ENCODE measurements at places on chromosomes 5 and 9. TPM values are rescaled to one million over a fixed set of nuclear protein-coding genes. Genes with fewer than 3 reads are reported as not detected.

Gene RALGPS1
- total RNA-seq, result 3.2 TPM

Gene CYSRT1
- 0.81 TPM for total RNA-seq

Gene TEX48
- not detected for total RNA-seq

Gene SPATA31C1
- total RNA-seq, result not detected

Gene TNC
- total RNA-seq, result 2.9 TPM

Gene SLC6A7
- not detected for total RNA-seq

Gene FOXE1
- total RNA-seq, result not detected

Gene GRHPR
- 406 TPM for total RNA-seq

Gene TBCA
- total RNA-seq, result 102 TPM

GRCh38 chr5:16757146-16757545 is 140.3 kb upstream of the RETREG1 start:
- no peak for DNase-seq

DNA sequence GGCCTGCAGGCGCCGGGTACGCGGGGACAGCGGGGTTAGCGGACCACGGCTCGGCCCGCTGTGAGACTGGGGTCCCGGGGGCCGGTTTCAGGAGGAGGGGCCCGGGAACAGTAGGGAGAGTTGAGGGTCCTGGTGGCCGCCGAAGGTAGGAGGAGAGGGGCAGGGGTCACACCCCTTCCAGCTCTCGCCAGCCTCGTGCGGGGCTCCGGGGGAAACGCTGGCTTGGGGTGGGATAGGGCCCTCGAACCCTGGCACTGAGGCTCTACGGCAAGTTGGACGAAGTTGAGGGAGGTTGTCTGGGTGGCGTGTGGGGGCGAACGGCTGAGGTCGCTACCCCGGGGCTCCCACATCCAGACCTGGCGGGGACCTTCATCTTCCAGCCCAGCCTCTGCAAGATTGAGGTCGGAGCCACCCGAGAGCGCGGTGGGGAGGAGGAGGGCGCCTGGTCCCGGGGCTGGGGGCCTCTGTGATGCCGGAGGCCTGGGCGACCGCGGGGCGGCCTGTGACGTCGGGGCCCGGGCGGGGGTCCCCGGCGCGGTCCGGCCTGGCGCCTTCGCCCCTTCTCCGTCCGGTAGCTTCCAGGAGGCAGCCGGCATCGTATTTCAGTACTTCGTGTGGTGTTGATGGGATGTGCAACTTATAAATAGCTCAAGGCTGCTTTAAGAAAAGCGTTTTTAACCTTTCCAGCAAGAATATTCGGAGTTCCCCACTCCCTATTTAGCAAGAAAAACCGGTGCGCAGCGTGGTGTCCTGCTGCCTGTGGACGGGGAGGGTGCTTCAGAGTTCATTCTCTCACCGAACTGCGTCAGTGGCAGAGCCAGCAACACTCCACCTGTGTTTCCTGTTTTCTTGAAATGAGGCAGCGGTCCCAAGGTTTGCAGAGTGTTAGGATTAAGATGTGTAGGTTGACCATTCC is 902 bp downstream of the HABP4 start:
- DNase-seq, result peak; percentile 46

GRCh38 chr5:140402258-140403074 is 833 bp downstream of the ANKHD1 start:
- DNase-seq, result peak; percentile 53

DNA sequence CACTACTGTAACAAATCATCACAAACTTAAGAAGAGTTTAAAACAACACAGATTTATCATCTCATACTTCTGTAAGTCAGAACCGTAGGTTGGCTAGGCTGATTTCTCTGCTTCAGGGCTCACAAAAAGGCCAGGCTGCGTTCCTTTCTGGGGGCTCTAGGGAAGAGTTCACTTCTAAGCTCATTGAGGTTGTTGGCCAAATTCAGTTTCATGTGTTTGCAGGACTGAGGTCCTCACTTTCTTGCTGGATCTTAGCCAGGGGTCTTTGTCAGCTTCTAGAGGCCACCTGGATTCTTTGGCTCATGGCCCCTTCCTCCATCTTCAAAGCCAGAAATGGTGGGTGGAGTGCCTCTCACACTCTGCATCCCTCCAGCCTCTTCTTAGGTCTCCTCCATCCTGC is 76.0 kb downstream of the ACTBL2 start:
- DNase-seq, result no peak

DNA sequence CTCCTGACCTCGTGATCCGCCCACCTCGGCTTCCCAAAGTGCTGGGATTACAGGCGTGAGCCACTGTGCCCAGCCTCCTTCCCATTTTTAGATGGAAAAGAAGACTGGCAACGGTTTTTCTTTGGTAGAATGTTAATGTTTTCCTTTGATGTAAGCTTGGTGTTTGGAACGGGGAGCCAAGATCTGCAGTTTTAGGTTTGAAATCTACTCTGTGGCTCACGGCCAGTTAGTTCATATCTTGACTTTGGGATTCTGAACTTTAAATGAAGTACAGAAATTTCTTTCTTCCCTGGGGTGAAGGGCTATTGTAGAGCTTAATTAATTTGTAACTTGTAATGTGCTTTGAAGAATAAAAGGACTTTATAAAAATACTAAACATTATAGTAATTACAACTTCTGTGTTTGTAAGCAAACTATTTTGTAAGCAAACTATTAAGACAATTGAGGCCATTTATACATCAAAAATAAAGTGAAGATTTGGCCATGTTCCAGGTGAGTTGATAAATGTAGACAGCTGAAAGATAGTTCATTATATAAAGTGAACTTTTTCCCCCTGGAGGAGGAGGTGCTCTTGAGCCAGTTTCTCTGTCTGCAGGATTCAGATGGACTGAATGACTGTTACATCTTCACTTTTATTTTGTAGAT is 117.1 kb upstream of the TUT7 start:
- no peak for DNase-seq

GRCh38 chr5:35369965-35370790 is 139.9 kb upstream of the PRLR start:
- DNase-seq, result no peak

- no peak for DNase-seq
These were observed 4.1 kb downstream of the SLC1A1 start for GRCh38 chr9:4494332-4494731.

- no peak for DNase-seq
These were observed 2.5 kb downstream of the SREK1IP1 start for GRCh38 chr5:64765804-64766504.

GRCh38 chr9:18346745-18347144 is 127.2 kb upstream of the ADAMTSL1 start:
- no peak for DNase-seq

DNA sequence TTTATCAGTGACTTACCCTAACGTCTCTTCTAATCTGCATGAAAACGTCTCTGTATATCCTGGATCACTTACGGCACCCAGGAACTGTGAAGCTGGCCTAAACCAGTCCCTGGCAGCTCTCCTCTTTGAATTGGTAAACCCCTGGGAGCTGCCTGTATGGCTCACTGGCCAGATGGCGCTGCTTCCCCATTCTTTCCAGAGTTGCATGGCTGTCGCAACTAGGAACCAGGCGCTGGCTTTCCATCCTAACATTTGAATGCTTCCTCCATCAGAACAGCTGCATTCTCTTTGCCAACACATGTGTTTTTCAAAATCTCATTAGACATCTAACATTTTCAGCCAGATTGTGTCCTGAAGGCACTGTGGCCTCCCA is 8.0 kb upstream of the PCA3 start:
- DNase-seq, result no peak

DNA sequence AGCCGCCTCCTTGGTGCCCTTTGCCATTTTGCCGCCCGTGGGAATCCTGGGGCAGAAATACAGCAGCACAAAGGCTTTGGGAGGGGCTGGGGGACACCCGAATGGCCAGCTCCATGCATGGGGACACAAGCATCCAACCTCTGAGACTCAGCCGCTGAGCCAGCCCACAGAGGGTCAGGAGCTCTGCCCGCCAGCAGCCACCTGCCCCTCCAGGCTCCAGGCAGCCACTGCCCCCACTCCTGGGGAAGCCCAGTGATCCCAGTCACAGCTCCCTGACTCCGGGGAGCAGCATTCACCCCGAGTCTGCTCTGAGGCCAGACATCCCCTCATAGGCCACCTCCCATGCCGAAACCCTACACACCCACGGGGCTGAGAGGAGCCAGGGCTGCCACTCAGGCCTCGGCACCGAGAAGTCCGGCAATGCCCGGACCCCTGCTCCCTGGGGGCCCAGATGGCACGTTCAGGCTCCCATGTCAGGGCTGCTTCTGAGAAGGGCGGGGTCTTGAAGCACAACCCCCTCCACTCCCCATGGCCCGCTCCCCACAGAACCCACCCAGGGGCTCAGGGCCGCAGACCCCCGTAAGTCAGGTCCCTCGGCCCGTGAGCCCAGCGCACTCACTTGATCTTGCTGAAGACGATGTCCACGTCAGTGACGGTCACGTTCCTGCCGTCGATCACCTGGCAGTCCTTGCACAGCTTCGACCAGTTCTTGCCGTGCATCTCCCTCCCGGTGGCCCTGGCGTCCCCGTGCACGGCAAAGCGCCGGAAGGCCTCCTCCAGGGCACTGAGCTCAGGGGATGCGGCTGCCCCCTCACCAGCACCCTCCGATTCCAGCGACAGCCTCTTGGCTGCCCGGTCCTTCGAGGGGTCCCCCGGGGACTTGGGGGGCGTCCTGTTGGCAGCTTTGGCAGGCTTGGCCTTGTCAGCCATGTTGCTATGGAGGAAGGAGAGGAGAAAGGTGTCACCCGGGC is 15.7 kb downstream of the TPPP start:
- DNase-seq, result no peak

GRCh38 chr9:6098431-6098830 is 83.0 kb upstream of the RANBP6 start:
- DNase-seq, result no peak

- peak; percentile 83 for DNase-seq
These were observed at the start of gene KIF12 for GRCh38 chr9:114098936-114099668. Gene KIF12, minus strand, starts transcription at chr9:114099292. Its CDS starts 16 bp downstream, at chr9:114099276.

DNA sequence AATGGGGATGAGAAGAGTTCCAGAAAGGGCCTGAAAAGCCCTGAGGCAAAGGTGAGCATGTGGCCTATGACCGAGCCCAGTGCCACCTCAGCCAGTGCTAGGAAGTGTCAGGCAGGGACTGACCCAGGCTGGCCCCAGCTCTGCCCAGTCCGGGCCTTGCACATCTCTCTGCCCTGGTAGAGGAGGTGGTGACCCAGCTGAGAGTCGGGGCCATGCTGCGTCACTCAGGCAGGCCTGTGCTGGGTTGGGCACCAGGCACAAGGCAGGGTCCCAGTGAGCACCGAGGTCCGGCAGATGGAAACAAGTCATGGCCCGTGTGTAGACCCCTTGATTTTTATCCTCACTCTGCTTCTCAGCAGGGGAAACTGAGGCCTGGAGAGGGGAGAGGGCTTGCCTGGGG is 729 bp downstream of the CDHR2 start:
- DNase-seq, result no peak

DNA sequence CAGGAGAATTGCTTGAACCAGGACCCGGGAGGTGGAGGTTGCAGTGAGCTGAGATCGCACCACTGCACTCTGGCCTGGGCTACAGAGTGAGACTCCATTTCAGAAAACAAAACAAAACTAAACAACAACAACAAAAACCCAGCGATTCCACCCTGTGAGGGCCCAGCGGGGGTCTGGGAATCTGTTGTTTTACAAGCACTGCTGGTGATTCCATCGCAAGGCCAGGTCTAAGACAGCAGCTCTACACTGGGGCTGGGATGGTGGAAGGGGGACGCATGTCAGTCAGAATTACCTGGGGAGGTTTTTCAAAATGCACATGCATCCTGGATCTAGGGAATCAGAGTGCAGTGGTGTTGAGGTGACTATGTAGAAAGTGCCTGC is 90.9 kb downstream of the ANKRD55 start:
- DNase-seq, result no peak

DNA sequence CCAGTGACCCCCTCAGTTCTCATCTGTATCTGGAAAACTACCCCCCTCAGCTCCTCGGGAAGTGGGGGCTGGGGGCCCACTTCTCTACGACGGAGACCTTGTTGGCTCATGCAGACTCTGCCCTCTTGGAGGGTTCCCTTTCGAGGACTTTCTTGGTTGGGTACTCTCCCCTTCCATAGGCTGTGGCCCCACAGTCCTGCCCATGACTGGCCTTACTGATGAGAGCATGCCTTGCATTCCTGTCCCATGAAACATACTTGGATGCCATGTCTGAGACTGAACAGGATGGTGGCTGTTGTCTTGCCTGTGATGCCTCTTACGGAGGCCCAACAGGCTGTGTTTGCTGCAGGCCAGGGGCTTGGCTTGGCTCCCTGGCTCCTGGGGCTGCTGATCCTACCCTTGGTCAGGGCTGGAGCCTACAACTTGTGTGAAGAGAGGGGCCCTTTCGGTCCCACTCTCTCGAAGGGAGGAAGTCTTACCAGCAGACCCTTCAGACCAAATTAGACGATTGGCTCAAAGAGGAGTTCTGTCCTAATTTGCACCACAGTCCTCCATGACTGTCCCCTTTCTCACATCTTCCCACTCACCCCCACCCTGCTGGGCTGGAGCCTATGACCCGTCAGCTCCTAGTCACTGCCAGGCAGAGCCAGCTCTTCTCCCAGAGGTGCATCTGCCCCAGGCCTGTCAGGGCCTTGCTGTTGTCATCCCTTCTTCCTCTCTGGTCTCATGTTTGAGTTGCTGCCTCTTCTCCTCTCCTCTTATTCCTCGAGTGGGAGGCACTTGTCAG is 109.9 kb downstream of the CACNA1B start:
- no peak for DNase-seq

DNA sequence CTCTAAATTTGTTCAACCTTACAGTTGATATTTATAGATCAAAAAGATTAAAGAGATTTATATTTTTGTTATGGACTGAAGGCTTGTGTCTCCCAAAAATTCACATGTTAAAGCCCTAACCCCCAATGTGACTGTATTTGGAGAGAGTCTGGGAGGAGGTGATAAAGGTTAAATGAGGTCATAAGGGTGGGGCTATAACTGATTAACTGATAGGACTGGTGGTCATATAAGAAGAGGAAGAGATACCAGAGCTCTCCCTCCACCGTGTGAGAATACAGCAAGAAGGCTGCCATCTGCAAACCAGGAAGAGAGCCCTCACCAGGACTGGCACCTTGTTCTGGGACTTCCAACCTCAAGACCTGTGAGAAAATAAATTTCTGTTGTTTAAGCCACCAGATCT is 264.3 kb downstream of the ENC1 start:
- no peak for DNase-seq

GRCh38 chr9:117412006-117412715 is 2.7 kb downstream of the ASTN2 start:
- DNase-seq, result no peak

DNA sequence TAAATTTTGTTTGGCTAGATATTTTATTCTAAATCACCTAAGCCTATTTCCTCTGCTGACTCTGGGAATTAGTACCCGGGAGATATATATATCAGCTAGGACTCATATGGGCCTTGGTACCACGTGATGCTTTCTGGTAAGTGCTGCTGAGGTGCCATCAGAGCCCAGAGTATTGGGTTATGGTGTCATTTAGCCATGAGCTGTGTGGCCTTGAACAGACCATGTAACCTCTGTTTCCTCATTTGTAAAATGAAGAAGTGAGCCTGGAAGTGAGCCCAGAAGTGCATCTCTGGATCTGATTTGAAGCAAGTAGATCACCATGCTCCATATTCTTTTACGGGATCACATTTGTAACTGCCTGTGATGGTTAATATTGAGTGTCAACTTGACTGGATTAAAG is 126.1 kb downstream of the GPBP1 start:
- DNase-seq, result no peak

DNA sequence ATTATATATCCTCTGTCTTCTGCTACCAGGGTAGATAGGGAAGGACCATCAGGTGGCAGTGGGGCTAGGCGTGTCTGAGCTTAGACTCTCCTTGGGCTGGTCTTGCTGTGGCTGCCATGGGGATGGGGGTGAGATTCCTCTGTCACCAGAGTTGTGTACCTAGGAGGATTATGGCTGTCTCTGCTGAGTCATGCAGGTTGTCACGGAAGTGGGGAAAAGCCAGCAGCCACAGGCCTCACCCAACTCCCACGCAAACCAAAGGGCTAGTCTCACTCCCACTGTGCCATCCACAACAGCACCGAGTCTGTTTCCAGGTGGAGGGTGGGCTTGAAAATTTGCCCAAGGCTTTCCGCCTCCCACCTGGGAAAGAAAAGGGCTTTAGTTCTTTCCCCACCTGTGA is 476.1 kb downstream of the CYLC2 start:
- DNase-seq, result no peak

Data from left lobe of liver (tissue), 2 donors.